ENCODE measurements at places on chromosomes 2 and 18.

DNA sequence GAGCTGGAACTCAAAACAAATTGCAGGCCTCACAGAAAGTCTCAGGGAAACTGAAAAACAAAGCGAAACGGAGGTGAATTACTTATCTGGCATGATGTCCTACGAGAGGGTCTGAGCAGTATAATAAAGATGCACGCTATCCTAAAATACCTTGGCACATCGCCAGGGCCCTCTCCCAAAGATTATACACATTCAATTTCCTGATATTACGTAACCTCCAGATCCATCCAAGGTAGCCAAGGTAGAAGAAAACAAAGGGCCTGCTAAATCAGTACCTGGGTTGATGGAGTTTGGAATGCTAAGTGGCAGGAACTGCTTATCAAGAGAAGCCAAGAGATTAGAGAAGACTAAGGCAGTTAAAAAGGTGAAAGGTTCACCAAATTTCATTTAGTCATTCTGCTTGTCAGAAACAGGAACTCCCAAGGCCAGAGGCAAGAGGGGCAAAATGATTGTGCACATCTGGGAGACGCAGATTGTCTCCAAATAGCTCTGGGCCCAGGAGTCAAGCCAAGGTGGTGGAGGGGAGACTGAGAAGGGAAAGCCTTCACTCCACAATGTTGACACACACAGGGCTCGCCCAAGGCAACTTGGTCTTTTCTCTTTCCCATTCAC is 236.8 kb upstream of the ATP5MC3 start:
- DNase-seq: no peak

GRCh38 chr18:44507729-44508325 is 172.9 kb upstream of the SETBP1 start:
- peak; percentile 99 for DNase-seq

DNA sequence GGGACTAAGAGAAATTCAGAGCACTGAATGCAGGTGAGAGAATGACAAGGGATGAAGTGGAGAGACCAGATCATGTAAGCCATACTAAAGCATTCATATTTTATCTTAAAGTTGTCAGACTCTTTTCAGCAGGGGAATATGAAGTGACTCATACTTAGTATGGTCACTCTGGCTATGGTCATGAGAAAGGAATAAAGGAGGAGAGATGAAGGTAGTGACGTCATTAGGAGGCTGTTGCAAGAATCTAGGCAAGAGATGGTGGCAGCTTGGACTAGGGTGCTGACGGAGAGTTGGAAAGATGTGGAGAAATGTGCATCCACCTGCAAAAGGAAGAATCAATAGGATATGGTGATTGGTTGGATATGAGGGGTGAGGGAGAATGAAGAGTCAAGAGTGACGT is 203.2 kb upstream of the ACVR2A start:
- DNase-seq: no peak

GRCh38 chr18:24897461-24897860 is 437.0 kb downstream of the HRH4 start:
- DNase-seq: no peak

GRCh38 chr2:150674283-150674682 is 186.8 kb upstream of the RND3 start:
- no peak for DNase-seq

GRCh38 chr2:38380397-38381130 is 3.5 kb upstream of the ATL2 start:
- DNase-seq: no peak

- DNase-seq: no peak
These were observed 227.4 kb upstream of the CHST9 start for GRCh38 chr18:27412556-27412955.
